CMK (cell line): ENCODE measurements at places on chromosomes 1 and 21.

DNA sequence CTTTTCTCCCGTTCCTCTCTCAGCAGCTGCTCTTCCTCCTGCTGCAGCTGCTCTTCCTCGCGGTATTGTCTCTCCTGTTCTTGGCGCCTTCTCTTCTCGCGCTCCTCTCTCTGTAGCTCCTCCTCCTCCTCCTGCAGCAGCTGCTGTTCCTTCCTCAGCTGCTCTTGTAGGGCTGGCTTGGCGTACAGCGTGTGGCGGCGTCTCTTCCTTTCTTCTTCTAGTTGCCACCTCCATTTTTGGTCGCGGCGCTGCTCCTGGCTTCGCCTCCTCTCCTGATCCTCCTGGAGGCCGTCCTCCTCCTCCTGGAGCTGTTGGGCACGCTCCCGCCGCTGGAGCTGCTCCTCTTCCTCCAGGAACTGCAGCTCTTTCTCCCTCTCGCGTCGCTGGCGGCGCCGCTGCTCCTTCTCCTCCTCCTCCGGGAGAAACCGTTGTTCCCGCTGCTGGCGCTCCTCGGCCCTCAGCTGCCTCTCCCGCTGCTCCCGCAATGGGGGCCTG is 4.8 kb downstream of the TCHH start:
- no peak for DNase-seq

DNA sequence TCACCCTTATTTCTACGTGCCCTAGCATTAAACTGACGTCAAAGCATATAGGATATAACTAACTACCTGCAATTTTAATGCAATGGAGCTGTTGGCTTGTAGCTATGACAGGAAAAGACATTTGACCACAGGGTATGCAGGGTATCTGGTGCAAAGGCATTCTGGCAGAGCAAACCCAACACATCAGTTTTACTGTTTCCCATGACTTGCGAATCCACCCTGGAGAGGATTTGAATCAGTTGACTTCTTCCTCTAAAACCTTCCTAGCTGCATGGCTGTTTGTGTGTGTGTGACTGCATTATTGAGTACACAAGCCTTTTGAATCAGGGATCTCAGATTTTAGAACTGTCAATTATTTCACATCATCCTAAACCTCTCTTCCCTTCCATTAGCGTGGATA is 41.7 kb upstream of the SYT14 start:
- no peak for DNase-seq

- no peak for DNase-seq
Observed at GRCh38 chr1:246987083-246987690, 20.7 kb downstream of the ZNF695 start.

GRCh38 chr21:44265734-44266270 is 4.1 kb upstream of the DNMT3L start:
- DNase-seq, result no peak

- DNase-seq, result no peak
Observed at GRCh38 chr1:76209238-76209637, 134.7 kb downstream of the ST6GALNAC3 start.

- no peak for DNase-seq
Observed at GRCh38 chr21:42376338-42376982, 10.1 kb upstream of the TFF1 start.

GRCh38 chr1:8070381-8070811 is 44.3 kb upstream of the ERRFI1 start:
- DNase-seq, result no peak

DNA sequence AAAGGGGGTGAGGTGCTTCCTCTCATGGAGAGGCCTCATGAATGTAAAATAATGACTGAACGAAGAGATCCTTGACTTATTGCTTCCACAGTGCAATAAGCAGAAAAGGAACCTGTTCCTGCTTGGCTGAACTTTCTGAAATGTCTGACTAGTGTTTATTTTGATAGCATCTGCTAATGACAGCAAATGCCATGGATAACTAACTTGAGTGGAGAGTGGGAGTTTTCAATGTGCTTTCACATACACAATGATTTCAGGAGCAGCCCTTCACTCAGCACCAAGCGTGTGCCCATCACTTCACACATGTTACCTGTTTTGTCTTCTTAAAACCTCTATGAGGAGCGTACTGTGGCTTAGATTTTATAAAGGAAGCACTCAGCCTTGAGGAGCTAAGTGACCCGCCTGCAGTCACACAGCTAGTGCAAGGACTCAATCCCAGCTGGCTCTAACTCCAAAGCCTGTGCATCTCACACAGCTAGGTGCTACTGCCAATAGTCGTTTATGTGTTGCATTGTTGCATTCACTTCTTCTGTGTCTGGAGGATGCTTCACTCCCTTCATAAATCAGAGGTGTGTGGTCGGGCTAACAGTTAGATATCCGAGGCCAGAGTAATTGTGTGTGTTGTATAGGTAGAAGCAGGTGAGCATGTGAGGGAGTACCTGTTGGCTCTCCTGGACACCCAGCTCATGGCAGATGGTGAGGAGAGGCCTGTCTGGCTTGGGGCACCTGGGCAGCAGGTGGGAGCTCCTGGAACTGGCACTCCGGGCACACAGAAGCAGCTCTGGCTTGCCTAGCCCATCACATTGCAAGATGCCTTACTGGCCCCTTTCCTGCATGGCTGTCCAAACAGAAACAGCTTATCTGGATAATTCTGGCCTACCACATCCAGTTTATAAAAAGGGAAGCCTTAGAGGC is 12.8 kb downstream of the CASQ2 start:
- DNase-seq, result no peak

- DNase-seq, result no peak
Observed at GRCh38 chr1:243793298-243793697, 56.7 kb downstream of the AKT3 start.

DNA sequence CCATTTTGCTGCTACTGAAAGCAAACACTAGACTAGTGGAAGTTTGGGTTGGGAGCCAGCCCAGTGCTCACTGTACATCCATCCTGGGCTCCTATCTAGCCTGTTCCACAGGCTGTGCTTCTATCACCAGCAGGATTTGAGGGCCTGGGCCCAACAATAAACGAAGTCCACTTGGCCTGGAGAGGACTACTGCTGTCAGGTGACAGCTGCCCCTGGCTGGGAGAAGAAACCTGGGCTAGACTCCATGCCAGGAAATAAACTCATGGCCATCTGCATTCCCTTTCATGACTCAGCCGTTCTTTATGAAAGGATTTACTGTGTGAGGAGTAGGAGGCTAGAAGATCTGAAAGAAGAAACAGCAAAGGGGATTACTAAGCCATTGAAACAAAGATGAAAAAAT is 35.5 kb downstream of the COLGALT2 start:
- no peak for DNase-seq

GRCh38 chr1:209610631-209610905 is 27.1 kb downstream of the CAMK1G start:
- no peak for DNase-seq

DNA sequence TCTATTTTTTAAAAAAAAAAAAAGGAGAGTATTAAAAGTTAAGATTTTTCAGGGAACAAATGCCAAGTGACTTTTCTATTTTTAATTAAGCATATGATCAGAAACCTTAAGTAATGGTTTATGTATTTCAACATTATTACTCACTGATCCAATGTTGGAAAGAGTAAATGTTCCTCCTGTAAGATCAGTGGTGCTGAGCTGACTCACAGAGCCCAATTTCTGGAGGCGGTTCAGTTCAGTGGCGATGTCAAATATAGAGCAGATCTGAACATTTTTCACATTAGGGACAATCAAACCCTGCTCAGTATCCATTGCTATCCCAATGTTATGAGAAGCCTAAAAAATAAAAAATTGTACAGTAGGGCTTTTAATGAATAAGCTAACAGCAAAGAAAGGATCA is 28.2 kb upstream of the LRRC39 start:
- no peak for DNase-seq

DNA sequence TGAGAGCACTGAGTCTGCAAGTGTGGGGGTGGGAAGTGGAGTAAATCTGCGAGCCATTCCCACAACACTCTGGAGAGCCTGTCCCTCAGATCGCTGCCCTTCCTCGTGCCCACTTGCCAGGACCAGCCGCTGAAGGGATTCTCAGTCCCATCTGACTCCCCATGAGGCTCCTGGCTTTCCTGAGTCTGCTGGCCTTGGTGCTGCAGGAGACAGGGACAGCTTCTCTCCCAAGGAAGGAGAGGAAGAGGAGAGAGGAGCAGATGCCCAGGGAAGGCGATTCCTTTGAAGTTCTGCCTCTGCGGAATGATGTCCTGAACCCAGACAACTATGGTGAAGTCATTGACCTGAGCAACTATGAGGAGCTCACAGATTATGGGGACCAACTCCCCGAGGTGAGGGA is 1.9 kb downstream of the OPTC start:
- no peak for DNase-seq

- DNase-seq, result peak; percentile 54
Observed at GRCh38 chr1:115062542-115063004, 26.7 kb downstream of the TSPAN2 start.

DNA sequence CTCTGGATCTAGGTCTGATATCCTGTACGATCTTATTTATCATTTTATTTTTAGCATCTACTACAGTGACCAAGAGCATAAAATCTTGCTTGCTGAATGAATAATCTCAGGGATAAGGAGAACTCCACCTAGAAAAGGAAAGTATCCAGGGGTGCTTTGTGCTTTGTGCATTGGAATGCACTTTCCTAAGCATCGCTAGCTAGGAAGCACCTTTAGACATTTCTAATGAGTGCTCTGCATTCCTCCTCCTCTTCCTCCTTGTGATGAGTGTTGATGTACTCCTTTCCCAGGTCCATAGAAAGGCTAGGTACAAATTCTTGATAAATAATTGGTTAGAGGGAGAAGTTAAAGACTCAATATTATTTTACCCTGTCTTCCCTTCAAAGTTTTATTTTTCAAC is 31.4 kb downstream of the TCEANC2 start:
- no peak for DNase-seq

GRCh38 chr1:56931686-56932085 is 34.1 kb downstream of the C8B start:
- DNase-seq, result no peak

DNA sequence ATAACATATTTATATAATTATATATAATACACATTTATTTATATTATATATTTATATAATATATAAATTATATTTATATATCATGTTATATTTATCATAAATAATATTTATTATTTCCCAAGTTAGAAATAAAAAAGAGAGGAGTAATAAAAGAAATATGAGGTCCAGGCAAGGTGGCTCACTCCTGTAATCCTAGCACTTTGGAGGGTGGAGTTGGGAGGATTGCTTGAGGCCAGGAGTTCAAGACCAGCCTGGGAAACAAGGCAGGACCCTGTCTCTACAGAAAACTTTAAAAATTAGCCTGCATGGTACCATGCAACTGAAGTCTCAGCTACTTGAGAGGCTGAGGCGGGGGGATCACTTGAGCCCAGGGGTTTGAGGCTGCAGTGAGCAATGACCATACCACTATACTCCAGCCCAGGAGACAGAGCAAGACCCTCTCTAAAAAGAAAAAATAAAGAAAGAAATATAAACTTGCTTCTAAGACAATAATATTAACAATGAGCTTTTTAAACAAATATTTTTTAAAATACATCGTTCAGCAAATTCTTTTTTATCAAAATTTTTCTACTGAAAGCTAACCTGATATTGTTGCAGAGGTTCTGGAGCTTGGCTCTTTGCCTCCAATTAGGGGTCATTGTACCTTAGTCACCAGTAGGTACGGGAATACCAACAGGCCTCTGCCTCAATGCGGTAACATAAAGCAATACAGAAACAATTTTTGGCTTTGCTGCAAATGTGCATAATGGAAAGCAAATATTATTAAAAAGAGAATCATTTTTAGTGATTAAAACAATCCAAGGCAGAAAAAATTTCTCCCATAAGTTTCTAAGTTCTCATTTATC is 290.0 kb downstream of the SETD4 start:
- no peak for DNase-seq
